Umbilical cord (tissue), 2 donors: ENCODE measurements at places on chromosomes 7 and 10. TPM values are rescaled to one million over a fixed set of nuclear protein-coding genes. Genes with fewer than 3 reads are reported as not detected.

GRCh38 chr10:8815969-8816368, 761.5 kb downstream of the GATA3 start:
- no peak for DNase-seq

Gene POP7
- total RNA-seq: 20.7 TPM

DNA sequence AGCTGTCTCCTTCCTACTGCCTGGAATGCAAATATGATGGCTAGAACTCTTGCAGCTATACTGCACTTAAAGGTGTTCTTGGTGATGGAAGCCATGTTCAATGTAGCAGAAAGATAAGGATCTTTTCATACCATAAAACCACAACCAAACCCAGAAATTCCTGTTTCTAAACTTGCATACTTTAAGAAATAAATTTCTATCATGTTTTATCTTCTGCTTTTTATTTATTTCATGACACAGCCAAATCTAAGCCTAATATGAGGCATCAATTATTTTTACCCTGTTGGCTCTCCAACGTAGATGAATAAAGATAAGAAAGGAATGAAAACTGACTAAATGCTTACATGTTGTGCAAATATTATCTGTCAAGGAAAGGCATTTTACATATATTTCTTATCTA, 224.1 kb downstream of the DOCK4 start:
- DNase-seq: no peak

Gene PAX4
- 2.9 TPM for total RNA-seq

DNA sequence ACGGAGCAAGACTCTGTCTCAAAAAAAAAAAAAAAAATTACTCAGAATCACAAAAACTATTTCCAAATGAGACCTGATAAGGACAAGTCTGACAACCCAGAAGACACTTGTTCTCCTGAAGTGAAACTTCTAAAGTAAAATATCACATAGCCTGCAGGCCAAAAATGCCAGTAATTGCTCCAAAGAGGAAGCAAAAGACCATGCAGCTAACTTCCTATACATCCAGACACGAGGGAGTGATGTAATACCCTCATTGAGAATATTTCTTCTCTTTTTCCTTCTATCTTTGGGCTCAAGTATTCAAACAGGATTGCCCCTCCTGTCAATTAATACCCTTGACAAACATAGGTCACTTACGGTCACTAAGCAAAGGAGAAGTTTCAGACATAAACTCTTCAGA, 31.2 kb downstream of the ARMH3 start:
- peak; percentile 13 for DNase-seq

DNA sequence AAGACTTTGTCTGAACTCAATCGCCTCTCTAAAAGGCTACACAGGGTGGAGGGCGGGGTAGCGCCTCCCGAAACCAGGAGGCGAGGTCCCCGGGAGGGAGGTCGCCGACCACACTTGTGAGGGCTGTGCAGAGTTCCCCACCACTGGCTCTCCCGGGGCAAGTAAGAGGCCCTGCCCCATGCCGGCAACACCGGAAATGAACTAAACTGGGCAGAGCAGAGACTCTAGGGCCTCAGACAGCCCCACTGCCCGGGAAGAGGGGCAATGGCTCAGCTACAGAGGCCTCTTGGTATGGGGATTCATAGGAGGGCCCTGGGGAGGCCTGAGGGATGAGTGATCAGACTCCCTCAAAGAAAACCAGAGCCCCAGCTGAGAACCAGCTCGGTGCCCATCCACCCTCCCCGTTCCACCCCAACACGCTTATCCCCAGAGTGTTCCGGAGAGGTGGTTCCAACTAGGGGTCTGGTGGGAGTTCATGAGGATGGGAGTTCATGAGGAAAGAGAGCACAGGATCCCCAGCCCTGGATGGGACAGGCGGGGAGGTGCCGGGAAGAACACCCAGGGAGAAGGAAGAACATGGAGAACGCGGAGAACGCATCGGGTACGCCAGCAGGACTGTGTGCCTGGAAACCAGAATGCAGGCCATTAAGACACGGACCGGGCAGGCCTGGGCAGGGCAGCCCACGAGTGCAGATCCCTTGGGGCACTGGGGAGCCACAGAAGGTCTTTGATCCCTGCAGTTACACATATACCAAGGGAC, 89.4 kb upstream of the MYL10 start:
- DNase-seq: no peak

Gene TMEM273
- 1.4 TPM for total RNA-seq

DNA sequence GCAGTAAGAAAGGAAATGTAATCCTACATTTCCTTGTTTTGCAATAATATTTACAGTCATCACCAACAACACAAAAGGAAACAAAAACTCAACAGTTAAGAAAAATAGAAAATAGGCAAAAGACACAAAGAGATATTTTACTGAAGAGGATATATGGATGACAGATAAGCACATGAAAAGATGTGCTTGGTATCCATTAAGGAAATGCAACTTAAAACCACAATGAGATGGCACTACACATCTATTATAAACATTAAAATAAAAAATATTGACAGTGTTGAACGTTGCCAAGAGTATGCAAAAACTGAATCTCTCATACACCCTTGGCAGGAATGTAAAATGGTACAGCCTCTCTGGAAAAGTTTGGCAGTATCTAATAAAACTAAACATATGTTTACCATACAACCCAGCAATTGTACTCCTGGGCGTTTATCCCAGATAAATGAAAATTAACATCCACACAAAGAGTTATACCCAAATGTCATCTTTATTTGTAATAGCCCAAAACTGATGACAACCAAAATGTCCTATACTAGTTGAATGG, 5.4 kb downstream of the CEP41 start:
- DNase-seq: no peak

Gene SMARCD3
- total RNA-seq: 59.0 TPM

DNA sequence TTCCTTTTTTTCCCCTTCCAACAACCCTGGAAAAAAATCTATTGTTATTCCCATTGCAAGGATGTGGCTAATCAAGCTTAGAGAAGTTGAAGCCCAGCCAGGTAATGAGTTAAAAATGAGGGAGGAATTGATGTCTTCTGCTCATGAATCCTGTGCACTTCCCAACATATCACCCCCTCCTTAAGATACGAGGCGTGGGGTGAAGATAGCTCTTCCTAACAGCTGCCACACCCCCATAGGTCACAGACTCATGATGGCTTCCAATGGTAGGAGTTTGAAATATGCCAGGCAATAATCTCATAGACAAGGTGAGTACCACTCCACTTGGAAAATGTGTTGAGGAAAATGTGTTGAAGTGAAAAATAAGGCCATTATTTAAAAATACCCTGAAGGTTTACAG, 71.3 kb upstream of the HECW1 start:
- no peak for DNase-seq

GRCh38 chr10:32054094-32054493, 2.1 kb downstream of the KIF5B start:
- peak; percentile 66 for DNase-seq

Gene LIPK
- 4.8 TPM for total RNA-seq

Gene PNLIPRP2
- not detected for total RNA-seq

- no peak for DNase-seq
Observed at GRCh38 chr10:111122127-111122526, 45.3 kb downstream of the ADRA2A start.

- DNase-seq: no peak
Observed at GRCh38 chr7:129122751-129123509, 21.6 kb upstream of the TSPAN33 start.

Gene RAMP3
- total RNA-seq: 3.1 TPM

DNA sequence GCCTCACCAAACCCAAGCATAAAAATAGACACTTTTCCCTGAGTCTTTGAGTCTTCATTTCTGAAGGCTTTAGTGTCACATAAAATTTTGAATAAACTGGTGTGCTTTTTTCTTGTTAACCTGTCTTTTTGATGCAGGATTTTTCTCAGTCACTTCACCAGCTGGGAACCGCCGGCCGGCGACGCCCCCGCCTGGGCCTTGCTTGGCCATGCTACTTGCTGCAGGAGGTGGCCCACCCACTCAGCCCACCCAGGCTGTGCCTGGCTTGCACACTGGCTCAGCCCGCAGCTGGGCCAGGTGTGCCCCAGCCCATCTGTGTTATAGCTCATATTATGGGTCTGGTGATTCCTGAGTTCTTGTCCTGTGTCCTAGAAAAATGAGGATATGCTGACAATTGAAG, 247.4 kb upstream of the CACNA2D1 start:
- DNase-seq: no peak

- no peak for DNase-seq
Observed at GRCh38 chr7:157846271-157846670, 509.5 kb downstream of the DNAJB6 start.

Gene GPR26
- total RNA-seq: 0.72 TPM

DNA sequence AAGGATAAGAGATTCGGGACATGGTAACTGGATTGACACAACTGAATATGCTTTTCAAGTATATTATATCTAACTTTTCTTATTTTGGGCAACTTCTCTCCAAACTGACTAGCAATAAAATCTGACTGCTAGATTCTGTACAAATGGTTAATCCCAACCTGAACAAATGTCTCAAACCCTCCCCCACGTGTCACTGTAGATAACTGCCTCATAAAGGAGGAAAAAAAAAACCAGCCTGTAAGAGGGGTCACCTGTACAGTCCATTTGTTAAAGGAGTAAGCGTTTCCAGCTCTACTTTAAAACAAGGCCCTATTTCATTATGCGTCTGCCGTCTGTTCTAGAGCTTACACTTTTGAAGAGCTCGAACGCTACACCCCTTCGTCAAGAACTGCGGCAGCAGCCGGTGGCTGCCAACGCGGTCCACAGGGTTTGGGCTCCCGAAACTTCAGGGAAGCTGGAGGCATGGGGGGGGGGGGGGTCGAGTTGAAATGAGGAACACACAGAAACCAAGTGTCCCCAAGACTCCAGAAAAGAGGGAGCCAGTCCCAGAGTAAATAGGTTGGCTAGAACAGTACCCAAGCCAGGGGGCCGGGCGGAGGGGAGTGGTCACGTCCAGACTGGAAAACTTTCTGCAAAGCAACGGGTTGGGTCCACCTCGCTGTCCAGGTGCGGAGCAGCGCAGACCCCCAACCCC, 492 bp downstream of the COG5 start:
- DNase-seq: no peak

GRCh38 chr10:48634198-48634983, 29.5 kb upstream of the ARHGAP22 start:
- DNase-seq: peak; percentile 82

DNA sequence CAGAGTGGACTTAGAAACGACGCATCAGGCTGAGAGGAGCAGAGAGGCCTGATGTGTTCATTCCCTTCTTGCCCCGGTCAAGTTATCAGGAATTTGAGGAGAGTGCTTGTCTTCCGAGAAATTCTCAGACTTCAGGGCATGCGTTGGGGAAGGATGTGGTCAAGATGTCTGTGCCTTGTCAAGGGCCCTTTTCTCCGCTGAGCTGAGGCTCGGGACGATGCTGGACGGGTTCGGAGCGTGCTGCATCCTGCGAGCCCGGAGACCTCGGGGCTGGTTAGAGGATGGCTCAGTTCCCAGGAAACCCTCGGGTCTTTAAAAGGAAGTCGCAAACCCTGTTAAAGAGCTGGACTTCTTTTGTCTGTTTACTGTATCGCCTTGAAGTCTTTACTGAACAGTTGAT, 325.4 kb downstream of the ADARB2 start:
- DNase-seq: no peak

- DNase-seq: peak; percentile 65
Observed at GRCh38 chr10:60444494-60445064, 54.9 kb upstream of the ANK3 start.

Gene STOX1
- total RNA-seq: 0.24 TPM

GRCh38 chr7:38229386-38229785, 44.0 kb downstream of the TARP start:
- DNase-seq: peak; percentile 6

Gene ABCF2
- total RNA-seq: 12.8 TPM

DNA sequence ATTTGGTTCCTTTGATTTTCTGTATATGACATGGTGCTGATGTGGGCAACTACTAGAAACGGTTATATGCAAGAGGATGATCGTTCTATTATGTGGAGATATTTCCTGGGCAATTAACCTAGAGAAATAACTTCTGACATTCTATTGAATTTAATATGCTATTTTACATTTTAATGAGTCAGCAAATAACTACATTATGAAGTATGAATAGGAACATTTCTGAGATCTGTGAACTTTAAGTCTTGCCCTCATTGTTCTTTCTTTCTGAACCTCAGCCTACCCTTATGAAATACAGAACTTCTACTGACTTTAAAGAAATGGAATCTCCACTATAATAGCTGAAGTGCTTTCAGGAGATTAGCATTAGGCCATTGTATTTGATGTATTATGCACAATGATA, 59.6 kb downstream of the ZNF800 start:
- DNase-seq: no peak

DNA sequence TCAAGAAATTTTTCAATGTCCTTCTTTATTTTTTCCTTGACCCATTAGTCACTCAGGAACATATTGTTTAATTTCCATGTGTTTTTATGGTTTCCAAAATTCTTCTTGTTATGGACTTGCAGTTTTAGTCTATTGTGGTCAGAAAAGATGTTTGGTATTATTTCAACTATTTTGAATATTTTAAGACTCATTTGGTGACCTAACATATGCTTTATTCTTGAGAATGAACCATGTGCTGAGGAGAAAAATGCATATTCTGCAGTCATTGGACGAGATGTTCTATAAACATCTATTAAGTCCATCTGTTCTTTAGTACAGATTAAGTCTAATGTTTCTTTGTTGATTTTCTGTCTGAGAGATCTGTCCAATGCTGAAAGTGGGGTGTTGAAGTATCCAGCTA, 42.3 kb upstream of the MDFIC start:
- no peak for DNase-seq

DNA sequence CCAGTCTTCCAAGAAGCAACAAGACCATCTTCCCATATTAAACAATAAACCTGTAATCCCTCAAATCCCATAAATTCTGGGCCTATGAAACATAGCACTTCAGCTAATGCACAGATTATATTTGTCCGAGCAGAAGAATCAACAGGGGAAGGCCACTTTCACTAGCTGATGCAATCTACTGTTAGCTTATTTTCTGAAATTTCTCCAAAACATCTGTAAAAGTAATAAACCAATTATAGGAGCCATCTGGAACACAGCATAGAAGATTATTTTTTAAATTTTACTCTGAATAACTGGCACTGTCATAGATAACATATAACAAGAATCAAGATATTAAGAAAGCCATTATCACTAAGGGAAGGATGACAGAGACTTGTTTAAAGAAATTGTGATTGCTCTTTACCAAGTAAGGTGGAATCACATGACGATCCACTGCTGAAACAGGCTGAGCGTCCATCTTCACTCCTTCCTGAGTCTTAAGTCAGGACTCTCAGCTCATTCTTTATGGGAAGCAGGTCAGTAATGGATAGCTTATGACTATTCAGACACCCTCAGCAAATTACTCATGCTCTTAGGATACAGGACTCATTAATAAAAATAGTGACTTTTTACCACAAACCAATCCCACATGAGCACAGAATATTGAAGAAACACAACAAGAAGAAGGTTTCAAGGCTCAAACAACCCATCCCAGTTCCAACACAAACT, 719.5 kb downstream of the XPNPEP1 start:
- no peak for DNase-seq

- DNase-seq: peak; percentile 45
Observed at GRCh38 chr7:117123311-117123926, 170.1 kb downstream of the ST7 start.
